Activated T-helper 1 cell treated with Interleukin-2 at 50 U/mL for 16 hours (primary cell): ENCODE measurements at places on chromosomes 6 and 20.

DNA sequence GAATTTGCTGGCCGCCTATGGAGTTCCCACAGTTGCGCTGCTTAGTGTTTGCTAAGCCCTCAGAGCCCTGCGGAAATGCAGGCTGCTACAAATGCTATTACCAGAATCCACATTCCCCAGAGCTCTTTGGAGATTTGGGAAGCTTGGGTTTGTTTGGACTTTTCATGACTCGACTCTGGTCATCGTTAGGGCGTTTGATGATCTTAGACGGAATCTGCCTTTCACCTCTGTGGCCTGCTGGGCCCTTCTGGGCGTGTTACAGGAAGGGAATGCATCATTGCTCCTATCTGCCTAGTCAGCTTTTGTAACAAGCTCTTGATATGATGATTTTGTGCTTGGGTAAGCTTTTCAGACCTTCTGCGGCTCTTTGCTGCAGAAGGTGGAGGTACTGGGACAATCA is 50.8 kb downstream of the EYA2 start:
- DNase-seq: no peak

DNA sequence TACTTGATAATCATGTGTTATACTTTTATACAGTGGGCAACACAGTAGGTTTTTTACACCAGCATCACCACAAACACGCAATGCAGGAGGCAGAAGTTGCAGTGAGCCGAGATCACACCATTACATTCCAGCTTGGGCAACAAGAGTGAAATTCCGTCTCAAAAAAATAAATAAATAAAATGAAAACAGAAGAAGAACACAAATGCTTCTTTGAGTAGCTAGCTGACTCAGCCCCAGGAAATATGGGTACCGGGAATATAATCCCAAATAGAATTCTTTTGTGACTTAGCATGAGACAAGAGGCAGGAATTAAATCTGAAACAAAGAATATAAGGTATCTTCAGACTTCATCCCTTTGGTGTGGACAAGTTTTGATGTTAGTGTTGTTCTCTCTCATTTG is 164.2 kb upstream of the ATXN1 start:
- no peak for DNase-seq

- no peak for DNase-seq
These were observed 67.2 kb upstream of the TNFRSF21 start for GRCh38 chr6:47376930-47377329.

GRCh38 chr6:128617285-128617684 is 96.9 kb upstream of the PTPRK start:
- DNase-seq: no peak

GRCh38 chr20:57688864-57689263 is 21.0 kb downstream of the PMEPA1 start:
- DNase-seq: no peak

DNA sequence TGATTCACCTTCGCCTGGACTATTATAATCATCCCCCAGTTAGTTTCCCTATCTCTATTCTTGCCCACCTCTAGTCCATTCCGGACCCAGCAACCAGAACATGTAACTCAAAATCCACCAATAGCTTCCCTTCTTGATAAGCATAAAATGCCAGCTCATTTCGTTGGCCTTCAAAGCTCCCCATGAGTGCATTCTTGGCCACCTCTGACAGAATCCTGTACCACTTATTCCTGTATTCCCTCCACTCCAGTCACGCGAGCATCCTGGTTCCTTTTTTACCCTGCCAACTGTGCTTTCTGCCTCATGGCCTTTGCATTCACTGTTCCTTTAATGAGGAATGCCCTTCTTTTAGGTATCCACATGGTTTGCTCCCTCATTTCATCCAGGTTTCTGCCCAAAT is 36.7 kb downstream of the CYP24A1 start:
- no peak for DNase-seq

DNA sequence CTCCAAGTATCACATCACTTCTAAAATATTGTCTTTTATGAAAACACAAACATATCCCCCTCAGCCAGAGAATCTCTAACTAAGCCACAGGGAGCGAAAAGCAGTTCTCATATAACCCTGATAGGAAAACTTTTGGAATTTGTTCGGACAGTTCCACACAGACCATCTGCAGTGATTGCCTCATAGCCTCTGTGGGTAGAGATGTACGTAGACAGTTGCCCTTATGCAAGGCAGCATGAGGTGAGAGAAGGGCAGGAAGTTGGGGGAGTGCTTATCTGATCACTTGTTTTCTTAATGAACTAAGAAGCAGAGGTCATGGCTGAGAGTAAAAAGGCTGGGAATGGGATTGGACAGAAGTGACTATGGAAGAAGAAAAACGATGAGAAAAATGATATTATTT is 39.6 kb downstream of the SLC23A2 start:
- no peak for DNase-seq

- no peak for DNase-seq
These were observed 17.3 kb downstream of the ERGIC3 start for GRCh38 chr20:35559042-35559693.

- no peak for DNase-seq
These were observed 374.1 kb upstream of the CITED2 start for GRCh38 chr6:139748353-139749146.

- no peak for DNase-seq
These were observed 215.5 kb downstream of the ZDHHC14 start for GRCh38 chr6:157596461-157596860.

GRCh38 chr20:47338131-47338628 is 18.3 kb downstream of the ZMYND8 start:
- DNase-seq: no peak

GRCh38 chr6:165665384-165665672 is 2.3 kb upstream of the PDE10A start:
- no peak for DNase-seq

DNA sequence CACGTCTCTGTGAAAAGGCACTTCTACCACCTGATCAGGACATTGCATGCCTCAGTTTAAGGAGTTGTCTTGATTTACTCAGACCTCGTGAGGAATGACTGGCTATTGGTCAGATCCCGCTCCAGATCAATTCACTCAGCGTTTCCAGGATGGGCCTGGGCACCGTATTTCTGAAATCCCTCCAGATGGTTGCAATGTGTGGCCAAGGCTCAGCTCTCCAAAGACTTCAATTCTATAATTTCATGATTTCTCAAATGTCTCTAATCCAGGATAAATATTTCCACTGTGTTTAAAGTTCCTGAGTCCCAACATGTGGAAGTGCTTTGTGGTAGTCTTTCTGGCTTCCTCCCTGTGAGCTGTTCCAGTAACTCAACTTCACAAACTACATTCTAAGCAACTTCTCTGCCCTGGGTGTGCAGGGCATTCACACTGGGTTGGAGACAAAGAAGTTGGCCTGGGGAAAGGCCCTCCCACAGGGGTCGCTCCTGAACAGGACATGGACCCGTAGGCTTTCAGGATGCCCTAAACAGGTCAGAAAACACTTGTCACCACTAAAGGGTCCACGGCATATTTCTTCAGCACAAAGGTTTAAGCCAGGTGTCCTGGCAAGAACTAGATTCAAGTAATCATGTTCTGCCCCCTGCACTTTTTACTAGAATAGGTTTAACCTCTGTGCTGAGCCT is 212.1 kb downstream of the WDR27 start:
- DNase-seq: no peak

- no peak for DNase-seq
These were observed 131.8 kb upstream of the PTPN1 start for GRCh38 chr20:50378170-50379000.

- no peak for DNase-seq
These were observed 60.1 kb downstream of the TRIM38 start for GRCh38 chr6:26022737-26023136.

DNA sequence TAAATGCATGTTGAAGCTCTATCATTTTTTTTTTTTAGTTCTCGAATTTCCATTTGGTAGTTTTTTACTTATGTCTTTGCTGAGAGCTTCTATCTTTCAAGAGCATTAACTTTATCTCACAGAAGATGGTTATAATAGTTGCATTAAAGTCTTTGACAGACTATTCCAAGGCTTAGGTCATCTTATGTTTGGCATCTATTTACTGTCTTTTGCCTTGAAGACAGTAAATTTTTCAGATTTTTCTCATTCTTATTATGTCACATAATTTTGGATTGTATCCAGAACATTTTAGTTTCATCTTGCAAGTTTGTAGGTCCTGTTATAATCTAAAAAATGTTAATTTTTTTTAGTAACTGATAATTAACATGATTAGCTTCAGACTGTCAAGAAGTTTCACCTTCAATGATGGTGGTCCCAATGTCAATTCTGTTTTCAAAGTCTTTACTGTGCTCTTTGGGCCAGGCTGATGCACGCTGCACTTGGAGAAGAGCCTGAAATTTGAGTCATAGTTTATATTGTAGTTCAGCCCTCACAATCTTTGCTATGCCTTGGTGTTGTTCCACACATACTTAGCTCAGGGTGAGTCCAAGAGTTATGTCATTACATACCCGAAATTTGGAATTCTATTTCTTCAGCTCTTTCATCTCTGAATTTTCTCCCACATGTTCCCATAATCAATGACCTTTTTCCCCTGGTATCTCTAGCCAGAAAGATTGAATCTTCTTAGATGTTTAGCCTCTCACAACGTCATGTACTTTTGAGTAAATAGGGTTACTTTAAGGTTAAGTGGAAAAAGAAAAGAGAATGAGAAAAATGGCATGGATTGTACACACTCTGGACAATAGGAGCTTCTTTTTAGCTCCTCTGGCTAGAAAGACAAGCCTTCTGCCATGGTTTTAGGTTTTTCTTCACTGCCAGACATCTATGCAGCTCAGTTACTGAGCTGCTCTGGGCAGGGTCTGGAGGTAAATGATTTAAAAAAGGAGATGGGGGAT is 110.3 kb upstream of the BTBD3 start:
- no peak for DNase-seq

DNA sequence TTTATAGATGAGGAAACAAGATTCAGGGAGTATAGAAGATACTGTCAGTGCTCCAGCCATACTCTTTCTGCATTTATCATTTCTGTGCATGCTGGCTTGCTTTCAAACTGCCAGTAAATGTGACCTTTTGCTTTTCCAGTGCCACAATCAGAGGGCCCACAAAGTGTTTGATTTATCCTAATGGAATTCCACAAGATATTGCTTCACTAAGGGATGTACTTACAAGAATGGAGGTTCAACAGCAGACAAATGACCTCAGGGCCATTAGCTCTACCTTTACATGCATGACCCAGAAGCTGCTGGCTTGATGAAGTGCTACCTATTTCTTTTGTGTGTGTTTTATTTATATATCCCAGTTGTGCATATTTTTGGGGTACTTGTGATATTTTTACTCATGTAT is 171.5 kb upstream of the GRIK2 start:
- no peak for DNase-seq

GRCh38 chr20:19642860-19643259 is 115.2 kb upstream of the RIN2 start:
- DNase-seq: no peak

DNA sequence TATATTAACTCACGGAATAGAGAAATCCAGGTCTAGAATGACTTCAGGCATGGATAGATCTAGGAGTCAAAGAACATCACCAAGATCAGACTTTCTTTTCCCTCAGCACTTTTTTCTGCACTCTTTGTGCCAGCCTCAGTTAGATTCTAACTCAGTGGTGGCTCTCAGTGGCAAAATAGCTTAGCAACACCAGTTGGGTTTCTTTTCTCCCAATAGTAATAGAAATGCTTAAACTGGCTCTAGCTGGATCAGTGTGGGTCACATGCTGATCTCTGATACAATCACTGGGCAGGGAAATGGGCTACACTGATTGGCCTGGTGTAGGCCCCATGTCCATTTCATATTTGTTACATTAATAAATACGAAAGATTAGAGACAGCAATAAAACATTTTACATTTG is 44.2 kb upstream of the ARFGEF2 start:
- no peak for DNase-seq

GRCh38 chr6:16432075-16433032 is 194.0 kb downstream of the GMPR start:
- no peak for DNase-seq

GRCh38 chr6:56899311-56899710 is 55.6 kb upstream of the BEND6 start:
- no peak for DNase-seq

GRCh38 chr6:110930781-110931180 is 27.7 kb upstream of the GTF3C6 start:
- DNase-seq: no peak

- DNase-seq: no peak
These were observed 545.6 kb downstream of the PKHD1 start for GRCh38 chr6:51541847-51542246.

- no peak for DNase-seq
These were observed 3.6 kb downstream of the PACSIN1 start for GRCh38 chr6:34469499-34469898.
